ENCODE measurements at places on chromosomes 11 and 22.

- peak; percentile 31 for DNase-seq
Measured at GRCh38 chr11:126654886-126655806, 299.7 kb downstream of the ST3GAL4 start.

- DNase-seq = no peak
Measured at GRCh38 chr11:134978388-134979088, 566.5 kb upstream of the B3GAT1 start.

- DNase-seq = no peak
Measured at GRCh38 chr11:68532727-68533369, 72.3 kb downstream of the PPP6R3 start.

- DNase-seq = no peak
Measured at GRCh38 chr22:31222736-31223135, 10.6 kb downstream of the LIMK2 start.

- peak; percentile 66 for DNase-seq
Measured at GRCh38 chr11:75582895-75583717, 21.1 kb downstream of the SERPINH1 start.

Measured in Ammon's horn (tissue), 1 donor.